Left ventricle myocardium superior (tissue), 1 donor: ENCODE measurements at places on chromosomes 16 and 17. TPM values are rescaled to one million over a fixed set of nuclear protein-coding genes. Genes with fewer than 3 reads are reported as not detected.
A peak's percentile ranks its signal among the peaks of the same experiment; 100 is the strongest.

- DNase-seq: no peak
Observed at GRCh38 chr16:80015566-80015965, 415.0 kb upstream of the MAF start.

- no peak for DNase-seq
Observed at GRCh38 chr16:71916397-71916920, 21.1 kb downstream of the IST1 start.

GRCh38 chr17:82519971-82520903 is 705 bp downstream of the FOXK2 start:
- DNase-seq: peak; percentile 49

KRTAP9-2 gene
- not detected for total RNA-seq

DNA sequence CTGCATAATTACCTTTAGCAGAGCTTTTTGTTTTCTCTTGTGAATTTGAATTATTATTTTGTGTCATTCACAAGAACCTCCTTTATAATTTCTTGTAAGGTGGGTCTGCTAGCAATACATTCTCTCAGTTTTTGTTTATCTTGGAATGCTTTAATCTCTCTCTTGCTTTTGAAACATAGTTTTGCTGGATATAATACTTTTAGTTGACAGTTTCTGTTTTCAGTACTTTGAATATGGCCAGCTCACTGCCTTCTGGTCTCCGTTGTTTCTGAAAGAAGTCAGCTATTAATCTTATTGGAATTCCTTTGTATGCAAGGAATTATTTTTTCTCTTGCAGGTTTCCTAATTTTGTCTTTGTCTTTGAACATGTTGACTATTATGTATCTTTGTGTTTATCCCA is 167.0 kb downstream of the MAP2K4 start:
- no peak for DNase-seq

DNA sequence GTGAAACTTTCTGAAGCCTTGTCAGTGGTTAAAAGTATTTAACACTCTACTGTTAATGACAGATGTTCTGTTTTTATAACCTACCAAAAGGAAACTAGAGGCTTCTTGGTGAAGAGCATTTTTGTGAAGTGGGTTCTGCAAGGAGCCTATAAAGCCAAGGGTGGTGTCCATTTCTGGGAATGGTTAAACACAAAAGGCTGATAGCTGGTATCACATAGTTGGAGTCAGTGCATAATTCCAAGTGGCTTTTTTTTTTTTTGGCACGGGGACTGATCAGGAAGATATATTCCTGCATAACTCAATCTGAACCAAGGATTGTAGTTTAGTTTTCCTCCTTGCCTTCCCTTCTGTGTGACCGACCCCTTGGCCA is 27.6 kb upstream of the KPNB1 start:
- no peak for DNase-seq

DNA sequence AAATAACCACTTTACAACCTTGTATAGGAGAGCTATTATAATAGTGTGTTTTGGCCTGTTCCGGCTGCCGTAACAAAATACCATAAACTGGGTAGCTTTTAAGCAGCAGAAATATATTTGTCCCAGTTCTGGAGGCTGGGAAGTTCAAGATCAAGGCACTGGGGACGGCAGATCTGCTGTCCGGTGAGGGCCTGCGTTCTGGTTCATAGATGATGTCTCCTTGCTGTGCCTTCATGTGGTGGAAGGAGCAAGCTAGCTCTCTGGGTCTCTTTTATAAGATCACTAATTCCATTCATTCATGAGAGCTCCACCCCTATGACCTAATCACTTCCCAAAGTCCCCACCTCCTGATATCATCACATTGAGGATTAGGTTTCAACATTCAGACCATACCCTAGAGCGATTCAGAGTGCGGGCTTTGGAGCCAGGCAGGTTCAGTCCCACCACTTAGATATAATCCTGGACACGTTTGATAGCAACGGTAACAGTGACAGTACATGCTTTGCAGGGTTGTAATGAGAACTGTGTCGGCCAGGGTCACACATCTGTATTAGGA is 76.2 kb upstream of the ZFHX3 start:
- DNase-seq: no peak

DNA sequence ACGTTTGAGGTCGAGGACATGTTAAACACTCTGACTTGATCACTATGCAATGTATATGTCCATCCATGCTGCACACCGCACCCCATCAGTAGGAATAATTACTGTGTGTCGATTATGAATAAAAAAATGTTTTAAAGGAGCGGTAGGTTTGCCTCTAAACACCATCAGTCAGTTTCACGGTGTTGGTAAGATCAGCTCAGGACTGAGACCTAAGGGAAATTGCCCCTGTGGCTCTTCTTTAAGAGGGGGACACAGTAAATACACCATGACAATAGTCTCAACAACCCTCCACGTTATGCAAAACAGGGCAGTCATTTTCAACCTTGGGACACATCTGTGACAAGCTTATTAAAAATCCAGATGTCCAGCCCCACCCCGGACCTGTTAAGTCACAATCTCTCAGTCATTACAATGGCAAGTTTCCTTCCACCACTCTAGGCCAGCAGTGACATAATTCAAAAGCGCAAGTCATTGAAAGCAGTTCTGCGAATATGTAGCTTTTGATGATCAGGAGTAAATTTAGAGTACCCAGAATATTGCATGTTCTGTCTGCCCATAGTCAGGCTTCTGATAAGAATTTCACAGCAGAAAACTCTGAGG is 1.2 kb downstream of the ATMIN start:
- DNase-seq: no peak

- no peak for DNase-seq
Observed at GRCh38 chr17:1083451-1084187, 86.7 kb downstream of the TIMM22 start.

ACAP1 gene
- total RNA-seq: 17.3 TPM

GRCh38 chr16:17166095-17166494 is 304.7 kb downstream of the XYLT1 start:
- DNase-seq: no peak

- DNase-seq: no peak
Observed at GRCh38 chr17:73067075-73067474, 25.4 kb downstream of the SLC39A11 start.

DNA sequence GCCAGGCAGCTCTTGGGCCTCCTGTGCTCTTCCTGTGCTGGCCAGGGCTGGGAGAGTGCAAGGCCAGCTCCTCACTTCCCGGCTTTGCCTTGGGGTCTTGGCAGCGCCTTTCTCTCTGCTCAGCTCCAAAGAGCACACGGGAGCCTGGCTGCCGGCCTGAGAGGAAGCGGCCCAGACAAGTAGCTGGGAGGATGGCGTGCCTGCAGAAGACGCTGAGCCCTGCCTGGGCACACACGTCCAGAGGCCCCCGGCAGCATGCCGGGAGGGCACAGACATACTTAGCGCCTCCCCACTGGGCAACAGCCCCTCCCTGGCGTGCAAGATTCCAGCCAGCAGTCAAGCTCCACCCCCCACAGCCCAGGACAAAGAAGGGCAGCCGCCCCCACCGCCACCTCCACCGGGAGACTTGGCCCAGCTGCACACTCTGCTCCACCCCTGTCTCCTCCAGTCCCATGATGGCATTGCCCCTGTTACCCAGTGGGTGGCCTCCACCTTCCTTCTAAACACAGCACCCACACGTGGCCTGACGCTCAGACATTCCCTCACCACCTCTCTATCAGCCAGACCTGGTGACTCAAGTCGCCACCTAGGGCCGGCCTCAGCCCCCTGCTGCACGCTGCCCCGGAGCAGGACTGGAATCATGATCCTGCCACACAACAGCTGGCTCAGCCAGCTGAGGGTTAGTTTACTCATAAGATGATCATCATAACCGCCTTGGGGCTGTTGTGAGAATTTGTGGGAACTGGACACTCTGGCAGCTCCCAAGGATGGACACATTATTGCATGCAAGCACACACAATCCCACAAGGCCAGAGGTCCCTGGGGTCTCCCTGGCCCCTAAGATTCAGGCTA is 12.4 kb downstream of the SGCA start:
- peak; percentile 89 for DNase-seq

SOX15 gene
- 1.2 TPM for total RNA-seq

TAOK2 gene
- total RNA-seq: 34.9 TPM

DNA sequence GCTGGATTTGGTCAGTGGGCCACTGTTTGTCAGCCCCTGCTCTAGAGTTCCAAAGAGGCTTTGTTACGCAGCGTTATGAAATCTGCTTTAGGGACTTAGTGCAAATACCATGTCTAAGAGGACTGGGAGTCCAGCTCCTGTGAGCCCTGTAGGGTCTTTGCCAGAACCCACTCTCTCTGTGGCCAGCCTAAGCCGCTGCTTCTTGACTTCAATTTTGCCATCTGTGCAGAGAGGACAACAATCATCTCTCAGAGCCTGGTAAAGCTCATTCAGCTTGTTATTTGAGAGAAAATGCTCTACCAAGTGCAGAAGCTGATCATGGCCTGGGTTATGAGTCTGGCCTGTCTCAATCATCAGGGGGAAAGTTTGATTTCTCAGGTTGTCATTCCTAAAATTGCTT is 17.9 kb downstream of the CA10 start:
- DNase-seq: no peak

DNA sequence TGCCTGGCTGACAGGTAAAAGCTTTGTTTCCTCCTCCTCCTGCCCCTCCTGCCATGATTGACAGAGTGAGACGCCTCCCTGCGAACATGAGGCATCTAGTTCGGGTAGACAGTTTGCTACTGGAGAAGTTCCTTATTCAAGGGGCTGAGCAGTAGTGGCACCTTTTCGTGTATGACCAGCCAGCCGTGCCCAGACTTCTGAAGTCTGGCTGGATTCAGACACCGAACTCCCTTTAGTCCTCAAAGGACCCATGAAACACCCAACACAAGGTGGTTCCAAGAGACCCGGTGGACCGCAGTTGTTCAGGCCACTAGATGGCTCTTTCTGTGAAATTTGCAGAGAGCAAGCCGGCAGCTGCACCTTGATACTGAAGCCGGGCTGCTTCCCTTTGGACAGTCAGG is 192.8 kb downstream of the XYLT1 start:
- DNase-seq: peak; percentile 61

FBXO39 gene
- total RNA-seq: not detected

PRDM7 gene
- total RNA-seq: not detected

DNA sequence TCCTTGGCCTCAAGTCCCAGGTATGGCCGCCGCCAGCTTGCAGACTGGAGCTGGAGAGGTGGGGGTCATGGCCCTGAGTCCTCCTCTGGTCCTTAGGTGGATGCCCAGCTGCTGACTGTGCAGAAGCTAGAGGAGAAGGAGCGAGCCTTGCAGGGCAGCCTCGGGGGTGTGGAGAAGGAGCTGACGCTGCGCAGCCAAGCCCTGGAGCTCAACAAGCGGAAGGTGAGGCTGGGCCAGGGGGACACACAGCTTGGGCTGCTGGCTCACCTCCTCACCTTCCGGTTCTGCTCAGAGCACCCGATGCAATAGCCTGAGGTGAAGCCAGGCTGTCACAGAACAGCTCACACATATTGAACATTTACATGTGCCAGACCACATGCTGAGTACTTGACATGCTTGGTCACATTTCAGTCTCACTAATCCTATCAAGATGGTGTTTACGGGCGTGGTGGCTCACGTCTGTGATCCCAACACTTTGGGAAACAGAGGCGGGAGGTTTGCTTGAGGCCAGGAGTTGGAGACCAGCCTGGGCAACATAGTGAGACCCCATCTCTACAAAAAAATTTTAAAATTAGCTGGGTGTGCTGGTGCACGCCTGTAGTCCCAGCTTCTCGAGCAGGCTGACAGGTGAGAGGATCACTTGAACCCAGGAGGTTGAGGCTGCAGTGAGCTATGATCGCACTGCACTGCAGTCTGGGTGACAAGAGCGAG is 7.4 kb downstream of the RNF40 start:
- no peak for DNase-seq

SLC52A1 gene
- not detected for total RNA-seq

DCAF7 gene
- total RNA-seq: 45.0 TPM

TBX6 gene
- total RNA-seq: 0.79 TPM

NUPR1 gene
- 37.2 TPM for total RNA-seq

CIITA gene
- 12.2 TPM for total RNA-seq

DNA sequence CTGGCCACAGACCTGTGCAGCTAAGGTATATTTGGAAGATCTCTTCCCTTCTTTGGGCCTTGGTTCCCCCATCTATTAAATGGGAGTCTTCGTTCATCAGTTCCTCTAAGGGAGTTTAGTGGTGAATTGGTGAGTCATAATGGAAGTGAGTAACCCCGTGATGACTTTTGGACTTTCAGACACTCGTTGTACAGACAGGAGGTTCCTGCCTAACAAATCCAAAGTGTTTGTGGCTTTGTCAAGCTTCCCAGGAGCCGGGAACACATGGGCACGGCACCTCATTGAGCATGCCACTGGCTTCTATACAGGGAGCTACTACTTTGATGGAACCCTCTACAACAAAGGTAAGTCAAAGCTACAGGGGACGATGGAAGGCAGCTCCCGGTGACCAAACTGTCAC is 40.4 kb downstream of the WSCD1 start:
- DNase-seq: no peak

GRCh38 chr16:74480150-74481029 is 59.1 kb upstream of the CLEC18B start:
- DNase-seq: no peak

DNA sequence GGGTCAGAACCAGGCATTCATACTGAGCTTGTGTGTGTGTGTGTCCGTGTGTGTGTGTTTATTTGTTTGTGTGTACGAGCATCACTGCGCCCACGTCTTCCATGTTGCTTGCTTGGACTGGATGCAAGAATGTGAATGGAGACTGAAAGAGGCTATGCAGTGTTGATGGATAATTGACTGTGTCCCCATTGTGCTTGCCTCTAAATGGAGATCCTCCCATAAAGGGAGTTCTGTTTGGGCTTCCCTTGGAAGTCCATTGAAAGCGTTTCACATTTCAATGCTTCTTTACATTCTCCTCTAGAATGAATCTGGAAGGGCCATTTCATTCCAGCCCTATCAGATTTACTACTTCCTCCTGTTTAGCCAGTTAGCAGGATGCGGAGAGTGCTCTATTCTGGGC is 124.0 kb downstream of the GP2 start:
- DNase-seq: no peak

DNA sequence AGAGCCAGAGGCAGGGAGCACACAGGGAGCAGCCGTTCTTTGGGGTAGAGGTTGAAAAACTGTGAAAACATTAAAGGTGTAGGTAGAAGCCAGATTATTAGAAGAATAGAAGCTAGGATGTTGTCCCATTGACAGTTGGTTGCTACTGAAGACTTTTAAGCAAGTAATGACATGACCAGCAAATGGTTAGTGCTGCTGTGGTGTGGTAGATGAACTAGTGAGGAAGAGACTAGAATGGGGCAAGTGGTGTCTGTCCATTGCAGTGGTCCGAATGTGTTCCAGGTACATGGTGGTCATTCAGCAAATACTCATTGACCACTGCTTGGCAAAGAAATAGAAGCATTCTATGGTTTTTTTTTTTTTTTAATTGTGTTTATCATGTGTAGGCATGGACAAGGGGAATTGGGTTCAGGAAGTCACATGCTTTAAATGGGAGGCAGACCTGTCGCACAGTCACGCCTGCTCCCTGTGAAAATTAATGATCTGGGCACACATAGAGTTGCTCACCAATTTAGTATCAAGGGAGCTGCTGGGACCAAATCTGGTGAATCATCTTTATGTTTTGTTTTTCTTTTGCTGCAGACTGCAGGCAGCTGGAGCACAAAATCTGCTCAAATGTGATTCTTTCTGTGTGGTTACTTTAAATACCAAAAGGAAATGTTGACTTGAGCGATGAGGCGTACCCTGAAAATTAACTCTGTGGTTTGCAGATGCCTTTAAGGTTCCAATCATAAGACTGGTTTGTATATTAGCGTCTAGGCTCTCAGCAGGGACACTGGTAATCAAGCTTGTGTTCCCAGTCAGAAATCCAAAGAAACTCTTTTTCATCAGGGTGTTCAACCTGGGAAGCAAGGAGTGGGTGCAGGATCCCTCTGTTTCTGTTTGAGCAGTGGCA is 30.7 kb downstream of the YPEL2 start:
- no peak for DNase-seq

MEFV gene
- 0.62 TPM for total RNA-seq
